ENCODE measurements at places on chromosomes 6 and 20.
A peak's percentile ranks its signal among the peaks of the same experiment; 100 is the strongest.

- peak; percentile 57 for DNase-seq
Measured at GRCh38 chr6:8006208-8006607, 58.0 kb downstream of the BLOC1S5 start.

DNA sequence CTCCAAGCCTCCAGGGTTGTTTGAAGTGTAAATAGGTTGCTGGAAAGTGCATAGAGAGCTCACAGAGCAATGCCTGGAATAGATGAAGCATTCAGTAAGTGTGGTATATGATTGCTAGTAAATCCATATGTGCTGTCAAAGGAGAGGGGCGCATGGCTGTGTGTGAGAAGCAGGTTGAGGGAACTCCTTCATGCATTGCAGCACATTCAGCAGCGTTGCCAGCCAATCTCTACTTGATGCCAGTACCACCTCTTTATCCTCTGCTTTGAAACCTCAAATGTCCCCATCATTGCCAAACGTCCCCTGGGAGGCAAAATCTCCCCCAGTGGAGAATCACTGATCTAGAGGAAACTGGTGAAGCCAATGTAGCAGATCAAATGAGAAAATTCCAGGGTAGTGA lies 82.7 kb upstream of the RALGAPA2 start:
- no peak for DNase-seq

GRCh38 chr20:57998276-57998675 lies 230.2 kb downstream of the ANKRD60 start:
- no peak for DNase-seq

GRCh38 chr6:145070791-145071190 lies 664.5 kb downstream of the EPM2A start:
- no peak for DNase-seq

DNA sequence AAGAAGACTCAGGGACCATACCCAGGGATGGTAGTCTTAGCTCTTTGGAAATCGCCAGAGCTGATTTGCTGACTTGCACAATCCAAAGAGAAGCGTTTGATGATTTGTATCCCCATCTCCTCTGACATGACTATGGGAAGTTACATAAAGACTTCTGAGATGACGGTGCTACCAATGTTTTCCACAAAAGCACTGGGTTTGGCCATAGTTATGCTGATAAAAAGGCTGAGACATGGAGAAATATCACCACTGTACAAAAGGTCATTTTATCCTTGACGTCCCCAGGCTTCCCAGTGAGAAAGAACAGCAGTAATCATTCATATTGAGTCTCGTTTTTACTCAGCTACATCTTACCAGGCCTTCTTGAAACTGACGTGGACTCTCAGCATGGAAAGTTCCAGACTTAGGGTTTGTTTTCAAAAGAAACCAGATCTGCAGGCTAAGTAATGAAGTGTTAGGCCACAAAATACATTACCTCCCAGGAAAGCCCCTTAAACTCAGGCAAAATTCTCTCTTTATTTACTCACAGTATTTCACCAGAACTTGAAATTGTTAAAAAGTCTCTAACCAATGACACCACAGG lies 370.3 kb upstream of the JARID2 start:
- DNase-seq: no peak

- peak; percentile 43 for DNase-seq
Measured at GRCh38 chr6:25556516-25556915, 95.5 kb upstream of the SCGN start.

DNA sequence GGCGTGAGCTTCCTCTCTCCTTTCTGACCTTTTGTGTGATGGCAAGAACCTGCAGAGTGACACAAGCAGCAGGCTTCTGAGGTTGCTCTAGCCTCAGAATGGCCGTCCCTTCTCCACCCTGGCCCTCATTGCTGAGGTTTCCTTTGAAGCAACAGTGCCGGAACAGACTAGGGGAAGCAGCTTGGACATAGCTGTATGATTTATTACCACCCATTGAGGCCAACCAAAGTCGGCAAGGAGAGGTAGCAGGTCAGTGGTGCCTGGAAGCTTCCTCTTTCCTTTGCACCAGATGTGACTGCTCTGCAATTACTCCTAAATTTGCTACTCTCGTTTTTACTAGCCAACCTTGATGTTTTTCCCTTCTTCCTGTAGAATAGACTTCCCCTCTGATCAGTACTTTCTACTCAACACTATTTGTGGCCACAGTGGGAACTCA lies 31.4 kb downstream of the PTPN1 start:
- no peak for DNase-seq

DNA sequence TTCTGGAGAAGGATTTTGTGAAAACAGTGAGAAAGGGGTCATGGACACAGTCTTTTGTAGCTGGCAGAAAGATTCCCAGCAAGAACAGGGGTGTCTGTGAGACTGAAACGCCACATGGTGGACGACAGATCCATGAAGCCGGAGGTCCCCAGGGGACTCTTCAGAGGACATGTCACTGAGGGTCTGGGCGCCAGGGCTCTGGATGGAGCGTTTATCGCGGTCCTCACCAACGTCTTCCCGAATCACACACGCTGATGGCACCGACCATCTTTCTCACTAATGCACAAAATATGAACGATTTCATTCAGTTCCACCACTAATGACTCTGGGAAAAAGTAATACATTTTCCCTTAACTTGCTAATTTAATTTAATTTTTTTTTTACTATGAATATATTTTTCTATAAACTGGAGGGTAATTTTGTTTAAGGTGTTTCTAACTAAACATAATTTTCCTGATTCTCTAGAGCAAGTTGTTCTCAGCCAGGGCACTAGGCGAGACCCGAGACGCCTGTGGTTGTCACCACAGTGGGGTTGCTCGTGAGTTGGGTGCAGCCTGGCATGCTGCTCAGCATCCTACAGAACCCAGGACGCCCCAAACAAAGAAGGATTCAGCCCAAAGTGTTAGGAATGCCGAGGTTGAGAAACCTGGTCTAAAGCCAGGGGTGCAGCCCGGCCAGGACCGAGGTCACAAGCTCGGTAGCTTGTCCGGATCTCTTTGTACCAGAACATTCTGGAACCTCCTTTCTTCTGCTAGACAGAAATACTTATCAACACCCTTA lies 306.2 kb downstream of the TAF4 start:
- no peak for DNase-seq

DNA sequence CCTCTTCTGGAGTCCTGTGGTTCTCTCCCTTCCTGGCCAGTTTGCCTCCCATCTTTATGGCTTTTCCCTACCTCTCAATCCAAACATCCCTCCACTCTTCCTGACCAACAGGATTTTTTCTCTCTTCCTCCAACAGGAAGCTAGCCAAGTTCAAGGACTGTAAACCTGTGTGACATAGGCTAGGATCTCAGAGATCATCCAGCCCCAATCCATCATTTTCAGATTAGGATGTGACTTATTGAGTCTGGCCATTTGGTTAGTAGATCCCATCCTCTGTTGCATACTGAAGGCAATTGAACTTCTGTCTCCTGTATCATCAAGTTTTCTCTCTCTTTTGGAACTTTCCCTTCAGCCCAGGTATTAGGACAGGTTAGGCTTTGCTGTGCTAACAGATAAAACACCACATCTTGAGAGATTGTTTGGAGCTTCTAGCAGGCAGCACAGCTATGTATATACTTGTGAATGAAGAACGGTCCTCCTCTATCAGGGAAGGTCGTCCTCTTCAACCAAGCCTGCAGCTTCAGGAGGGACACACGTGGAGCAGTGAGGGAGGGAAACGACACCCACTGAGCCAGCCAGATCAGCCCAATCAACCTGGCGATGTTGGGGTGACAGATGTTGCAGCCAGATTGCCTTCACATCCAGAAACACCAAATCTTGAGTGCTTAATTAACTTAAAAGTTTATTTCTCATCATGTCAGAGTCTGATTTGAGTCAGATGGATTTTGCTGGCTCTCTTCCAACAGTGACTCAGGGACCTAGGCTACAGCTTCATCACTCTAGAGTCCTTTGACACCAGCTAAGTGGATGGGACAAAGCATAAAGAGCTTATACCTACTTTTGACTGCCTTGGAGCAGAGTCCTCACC lies 106.8 kb downstream of the GJA10 start:
- no peak for DNase-seq

DNA sequence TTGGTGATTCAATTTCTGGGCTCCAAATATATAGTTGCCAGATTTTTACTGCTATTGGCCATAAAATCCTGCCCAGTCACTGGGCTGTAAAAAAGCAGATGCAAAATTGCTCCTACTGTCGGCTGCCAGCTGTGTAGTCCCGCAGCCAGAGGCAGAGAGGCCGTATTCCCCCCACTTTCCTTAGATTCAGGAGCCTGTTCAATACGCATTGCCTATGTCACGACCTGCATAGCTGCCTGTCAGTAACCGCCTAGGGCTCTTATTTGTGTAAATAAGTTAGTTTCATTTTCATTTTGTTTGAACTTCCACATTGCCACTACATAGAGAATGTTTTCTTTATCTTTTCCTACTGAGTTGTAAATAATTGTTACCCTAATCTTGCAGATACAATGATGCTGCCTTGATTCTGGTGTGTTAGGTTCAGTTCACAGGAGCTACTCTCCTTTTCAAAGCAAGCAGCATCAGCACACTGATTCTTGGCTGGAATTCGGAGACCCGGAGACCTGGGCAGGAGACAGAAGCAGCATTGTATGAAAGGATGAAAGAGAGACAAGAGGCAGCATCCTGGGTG lies 46.0 kb upstream of the UST start:
- peak; percentile 54 for DNase-seq

GRCh38 chr6:52691718-52692117 lies 20.8 kb downstream of the TMEM14A start:
- DNase-seq: no peak

GRCh38 chr20:1674361-1674760 lies 16.8 kb upstream of the SIRPG start:
- DNase-seq: no peak

DNA sequence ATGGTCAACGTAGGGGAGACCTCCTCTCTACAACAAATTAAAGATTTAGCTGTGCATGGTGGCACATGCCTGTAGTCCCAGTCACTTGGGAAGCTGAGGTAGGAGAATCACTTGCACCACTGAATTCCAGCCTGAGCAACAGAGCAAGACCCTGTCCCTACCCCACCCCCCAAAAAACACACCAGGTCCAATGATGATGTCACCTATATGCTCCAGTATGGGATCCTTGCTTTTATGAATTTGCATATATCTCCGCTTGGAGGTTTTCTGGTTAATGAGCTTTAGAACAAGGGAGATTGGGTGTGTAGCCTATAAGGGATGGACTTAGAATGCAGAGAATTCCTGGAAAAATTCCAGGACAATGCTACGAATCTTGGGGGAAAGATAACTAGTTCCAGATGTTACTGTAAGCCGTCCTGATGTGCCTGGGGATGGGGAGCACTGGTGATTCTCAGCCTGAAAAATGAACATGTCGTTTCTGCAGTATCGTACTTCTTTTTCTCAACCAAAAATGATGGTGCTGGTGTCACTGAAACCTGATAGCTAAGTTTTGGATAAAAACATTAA lies 61.1 kb downstream of the ZBTB2 start:
- DNase-seq: no peak

DNA sequence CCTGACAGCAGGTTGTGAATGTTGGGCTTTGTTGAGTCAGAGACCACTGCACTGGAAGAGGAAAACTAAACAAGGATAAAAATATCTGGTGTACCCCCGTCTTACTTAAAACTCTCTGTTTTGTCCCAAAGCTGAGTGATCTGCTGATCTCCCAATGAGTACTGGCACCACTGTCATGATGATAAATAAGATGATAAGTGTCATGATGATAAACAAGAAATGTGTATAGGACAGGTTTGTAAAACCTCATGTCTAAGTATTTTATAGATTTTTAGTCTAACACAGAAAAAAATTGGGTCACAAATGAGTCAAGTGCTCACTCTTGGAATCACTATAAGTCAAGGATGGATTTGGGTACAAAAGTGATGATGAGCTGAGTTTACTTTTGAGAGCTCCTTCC lies 8.5 kb upstream of the SIM1 start:
- no peak for DNase-seq

GRCh38 chr20:35845561-35845960 lies 73.7 kb downstream of the PHF20 start:
- DNase-seq: no peak

DNA sequence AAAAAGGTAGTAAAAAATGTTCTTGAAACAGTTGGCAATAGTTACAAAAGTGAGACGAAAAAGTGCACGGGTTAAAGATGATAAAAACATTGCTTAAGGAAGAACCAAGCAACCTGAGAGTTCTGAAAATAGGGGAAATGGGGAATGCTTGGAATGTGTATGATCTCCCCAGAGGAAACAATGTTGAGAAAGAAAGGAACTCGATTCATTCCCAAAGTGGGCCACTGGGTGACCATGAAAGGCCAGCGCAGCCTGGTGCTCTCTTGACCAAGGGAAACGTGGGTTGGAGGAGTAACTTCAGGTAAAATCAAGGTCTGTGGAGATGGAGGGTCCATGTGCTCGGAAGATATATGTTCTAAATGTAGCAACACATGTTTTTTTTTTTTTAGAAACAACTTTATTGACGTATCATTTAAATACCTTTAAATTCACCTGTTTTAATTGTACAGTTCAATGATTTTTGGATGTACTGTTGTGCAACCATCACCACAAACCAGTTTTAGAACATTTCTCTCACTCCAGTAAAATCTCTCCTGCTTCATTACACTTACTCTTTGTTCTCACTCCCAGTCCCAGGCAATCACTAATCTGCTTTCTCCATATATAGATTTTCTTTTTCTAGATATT lies 34.5 kb upstream of the CEP85L start:
- no peak for DNase-seq

- no peak for DNase-seq
Measured at GRCh38 chr6:73579851-73580246, 59.0 kb upstream of the EEF1A1 start.

DNA sequence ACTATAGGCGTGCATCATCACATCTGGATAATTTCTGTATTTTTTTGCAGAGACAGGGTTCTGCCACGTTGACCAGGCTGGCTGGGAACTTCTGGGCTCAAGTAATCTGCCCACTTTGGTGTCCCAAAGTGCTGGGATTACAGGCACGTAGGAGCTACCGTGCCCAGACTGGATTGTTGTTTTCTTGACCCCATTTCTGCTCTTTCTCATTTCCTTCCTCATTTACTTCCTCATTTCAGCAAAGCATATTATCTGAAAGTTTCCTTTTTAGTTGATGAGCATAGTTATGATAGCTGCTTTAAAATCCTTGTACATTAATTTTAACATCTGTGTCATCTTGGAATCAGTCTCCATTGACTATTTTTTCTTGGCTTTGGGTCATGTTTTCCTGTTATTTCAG lies 301.0 kb upstream of the RUNX2 start:
- no peak for DNase-seq

- DNase-seq: no peak
Measured at GRCh38 chr6:127481111-127481510, 21.9 kb upstream of the KIAA0408 start.

- DNase-seq: no peak
Measured at GRCh38 chr20:15759594-15759993, 813.7 kb downstream of the KIF16B start.

- DNase-seq: no peak
Measured at GRCh38 chr6:100121854-100122609, 128.0 kb upstream of the MCHR2 start.

- DNase-seq: no peak
Measured at GRCh38 chr6:20808924-20809323, 274.7 kb downstream of the CDKAL1 start.

- no peak for DNase-seq
Measured at GRCh38 chr20:20518263-20518662, 150.4 kb downstream of the INSM1 start.

GRCh38 chr6:78483553-78484197 lies 383.7 kb upstream of the IRAK1BP1 start:
- DNase-seq: no peak

- no peak for DNase-seq
Measured at GRCh38 chr6:321158-321438, 28.8 kb downstream of the DUSP22 start.

- no peak for DNase-seq
Measured at GRCh38 chr6:160356074-160356744, 8.0 kb downstream of the SLC22A3 start.

GRCh38 chr20:31667315-31668285 lies 29.9 kb downstream of the COX4I2 start:
- no peak for DNase-seq

- no peak for DNase-seq
Measured at GRCh38 chr6:158279615-158280014, 32.6 kb upstream of the TULP4 start.
